ENCODE measurements at places on chromosomes 13 and 19. TPM values are rescaled to one million over a fixed set of nuclear protein-coding genes. Genes with fewer than 3 reads are reported as not detected.

Gene SLC6A16
- 0.26 TPM for total RNA-seq

DNA sequence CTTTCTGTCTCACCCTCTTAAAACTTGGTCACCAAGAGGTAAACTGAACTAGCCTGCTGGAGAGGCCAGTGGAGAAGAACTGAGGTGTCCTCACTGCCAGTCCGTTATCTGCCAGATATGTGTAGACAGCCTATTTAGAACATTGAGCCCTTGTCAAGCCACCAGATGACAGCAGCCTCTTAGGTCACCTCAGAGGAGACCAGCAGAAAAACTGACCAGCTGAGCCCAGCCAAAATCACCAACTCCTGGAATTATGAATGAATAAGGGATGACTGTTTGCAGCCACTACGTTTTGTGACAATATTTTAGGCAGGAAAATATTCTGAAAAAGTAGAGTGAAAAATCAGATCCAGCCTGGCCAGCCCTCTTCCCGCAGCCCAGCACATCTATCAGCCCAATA lies 513.9 kb downstream of the DCT start:
- no peak for DNase-seq

- no peak for DNase-seq
Observed at GRCh38 chr19:1307320-1307719, 21.6 kb downstream of the EFNA2 start.

Gene TRPM4
- total RNA-seq, result 18.0 TPM

Gene NKPD1
- total RNA-seq, result 0.58 TPM

GRCh38 chr13:96781141-96781540 lies 213.1 kb downstream of the OXGR1 start:
- DNase-seq, result no peak

Gene STX10
- 26.4 TPM for total RNA-seq

DNA sequence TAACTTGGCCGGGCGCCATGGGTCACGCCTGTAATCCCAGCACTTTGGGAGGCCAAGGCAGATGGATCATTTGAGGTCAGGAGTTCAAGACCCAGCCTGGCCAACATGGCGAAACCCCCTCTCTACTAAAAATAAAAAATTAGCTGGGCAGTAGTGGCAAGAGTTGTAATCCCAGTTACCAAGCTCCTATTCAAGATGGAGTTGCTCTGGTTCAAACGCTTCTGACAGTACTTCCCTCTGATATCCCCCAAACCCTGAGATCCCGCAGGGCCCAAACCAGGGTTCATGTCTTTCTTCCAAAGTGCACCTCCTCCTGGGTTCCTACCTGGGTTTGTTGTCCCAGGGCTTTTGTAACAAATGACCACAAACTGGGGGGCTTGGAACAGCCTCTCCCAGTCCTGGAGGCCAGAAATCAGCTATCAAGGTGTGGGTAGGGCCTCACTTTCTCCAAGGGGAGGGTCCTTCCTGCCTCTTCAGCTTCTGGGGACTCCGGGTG lies 13.7 kb downstream of the CELF5 start:
- DNase-seq, result no peak

DNA sequence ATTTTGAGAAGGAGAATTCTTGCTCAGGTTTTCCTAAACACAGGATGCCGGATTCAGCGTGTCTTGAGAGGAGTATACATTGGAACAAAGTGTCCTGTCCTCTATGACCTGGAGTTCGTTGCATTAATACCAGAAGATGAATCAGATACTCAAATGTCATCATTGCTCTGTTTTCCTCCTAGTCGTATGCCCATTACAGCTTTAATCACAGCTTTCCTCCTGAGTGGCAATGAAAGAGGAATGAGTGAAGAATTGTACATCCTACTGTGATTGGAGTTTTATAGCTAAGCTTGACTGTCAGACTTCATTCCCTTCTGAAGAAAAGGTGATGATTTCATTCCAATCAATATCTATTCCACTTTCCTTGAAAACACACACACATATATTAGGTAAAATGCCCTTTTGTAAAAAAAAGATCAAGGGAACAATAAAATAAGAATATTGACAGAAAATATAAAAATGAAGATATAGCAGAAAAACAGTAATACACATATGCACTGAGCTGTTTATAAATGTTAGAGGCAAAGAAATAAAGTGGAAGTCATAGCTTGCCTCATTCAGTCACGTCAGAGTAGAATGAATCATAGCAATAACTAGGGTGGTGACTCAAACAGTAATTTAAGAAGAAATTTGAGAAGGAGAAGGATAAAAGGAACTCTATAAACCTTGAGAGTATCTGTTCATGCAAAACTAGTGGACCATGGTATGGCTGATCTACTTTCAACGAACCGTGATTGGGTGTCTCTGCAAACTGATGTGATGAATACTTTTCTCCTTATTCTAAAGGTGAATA lies 501.5 kb downstream of the SUCLA2 start:
- DNase-seq, result no peak

Data from urinary bladder (tissue), 4 donors.